ENCODE measurements at places on chromosomes 16 and 17. TPM values are rescaled to one million over a fixed set of nuclear protein-coding genes. Genes with fewer than 3 reads are reported as not detected.

Gene CEMP1
- 1.1 TPM for total RNA-seq

Gene CACNG3
- not detected for total RNA-seq

- DNase-seq, result no peak
These were observed 209.9 kb downstream of the PRKCB start for GRCh38 chr16:24045641-24046040.

- no peak for DNase-seq
These were observed 12.2 kb downstream of the CMC2 start for GRCh38 chr16:80994451-80994850.
